ENCODE measurements at places on chromosomes 3 and 15.

DNA sequence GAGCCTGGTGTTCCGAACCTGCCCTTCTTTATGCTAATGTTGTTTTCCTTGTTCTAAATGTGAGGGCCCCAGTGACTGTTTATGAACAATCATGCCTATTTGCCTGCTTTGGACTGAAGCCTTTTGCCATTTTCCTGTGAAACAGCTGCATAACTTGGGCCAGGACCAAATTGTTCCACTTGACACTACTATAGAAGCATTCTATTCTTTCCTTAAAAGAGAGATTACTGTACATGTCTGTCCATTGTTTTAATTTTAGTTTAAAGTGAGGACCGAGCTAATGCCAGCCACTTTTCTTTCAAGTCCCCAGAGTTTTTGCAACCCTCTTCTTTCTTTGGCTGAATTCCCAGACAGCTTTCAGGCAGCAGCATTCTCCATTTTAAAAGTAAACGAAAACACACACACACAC, 980.3 kb downstream of the CADM2 start:
- DNase-seq = no peak

DNA sequence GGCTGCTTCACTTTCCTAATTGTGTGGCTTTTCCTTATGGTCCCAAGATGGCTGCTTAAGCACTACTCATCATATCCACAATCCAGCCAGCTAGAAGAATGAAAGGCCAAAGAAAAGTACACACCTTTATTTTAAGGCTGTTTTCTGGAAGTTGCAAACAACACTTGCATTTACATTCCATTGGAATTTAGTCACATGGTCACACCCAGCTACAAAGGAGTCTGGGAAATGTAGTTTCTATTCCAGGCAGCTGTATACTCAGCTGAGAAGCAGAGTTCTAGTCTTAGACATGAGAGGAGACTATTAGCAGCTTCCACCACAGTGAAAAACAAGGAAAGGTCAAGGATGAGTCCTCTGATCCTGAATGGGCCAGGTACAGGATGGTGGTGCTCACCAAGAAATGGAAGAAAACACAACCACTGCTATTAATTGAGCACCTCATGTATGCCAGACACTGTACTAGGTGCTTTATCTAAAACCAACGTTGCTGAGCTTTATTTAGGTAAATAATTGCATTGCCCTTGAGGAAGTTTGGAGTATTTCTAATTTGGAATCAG, 28.0 kb upstream of the ATG7 start:
- DNase-seq = no peak

DNA sequence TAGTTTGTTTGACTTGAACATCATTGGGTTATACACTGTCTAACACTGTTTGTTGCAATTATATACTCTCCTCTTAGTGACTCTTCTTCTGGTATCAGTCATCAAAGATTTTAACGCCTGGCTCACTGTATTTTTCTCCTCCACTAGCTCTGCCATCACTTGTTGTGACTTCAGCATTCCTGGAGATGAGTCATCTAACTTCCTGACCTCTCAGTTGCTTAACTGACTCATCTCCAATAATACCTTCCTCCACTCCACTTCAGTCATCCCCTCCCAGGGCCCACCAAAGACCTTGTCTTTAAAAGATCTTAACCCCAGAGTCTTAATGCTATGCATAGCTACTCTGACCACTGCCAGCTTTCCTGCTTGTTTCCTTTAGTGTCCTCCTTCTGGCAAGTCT, 28.6 kb upstream of the CLSTN2 start:
- peak; percentile 90 for DNase-seq

GRCh38 chr3:172132159-172132586, 92.8 kb downstream of the FNDC3B start:
- DNase-seq = no peak

- DNase-seq = no peak
Observed at GRCh38 chr3:32140943-32141342, 34.5 kb downstream of the GPD1L start.

- no peak for DNase-seq
Observed at GRCh38 chr3:44090036-44090435, 151.7 kb upstream of the TOPAZ1 start.

- peak; percentile 69 for DNase-seq
Observed at GRCh38 chr3:96813820-96814650, at the start of gene EPHA6. Gene EPHA6, plus strand, starts transcription at chr3:96814594.

- DNase-seq = no peak
Observed at GRCh38 chr15:25486051-25486450, 47.2 kb upstream of the UBE3A start.

GRCh38 chr15:51186181-51186705, 91.5 kb upstream of the TNFAIP8L3 start:
- no peak for DNase-seq

GRCh38 chr15:84398763-84399701, 163.5 kb downstream of the GOLGA6L4 start:
- no peak for DNase-seq

GRCh38 chr3:176247191-176247590, 950.1 kb downstream of the TBL1XR1 start:
- DNase-seq = no peak

- no peak for DNase-seq
Observed at GRCh38 chr3:110656394-110657025, 415.1 kb upstream of the NECTIN3 start.

GRCh38 chr3:8460050-8460708, 41.4 kb upstream of the LMCD1 start:
- DNase-seq = no peak

DNA sequence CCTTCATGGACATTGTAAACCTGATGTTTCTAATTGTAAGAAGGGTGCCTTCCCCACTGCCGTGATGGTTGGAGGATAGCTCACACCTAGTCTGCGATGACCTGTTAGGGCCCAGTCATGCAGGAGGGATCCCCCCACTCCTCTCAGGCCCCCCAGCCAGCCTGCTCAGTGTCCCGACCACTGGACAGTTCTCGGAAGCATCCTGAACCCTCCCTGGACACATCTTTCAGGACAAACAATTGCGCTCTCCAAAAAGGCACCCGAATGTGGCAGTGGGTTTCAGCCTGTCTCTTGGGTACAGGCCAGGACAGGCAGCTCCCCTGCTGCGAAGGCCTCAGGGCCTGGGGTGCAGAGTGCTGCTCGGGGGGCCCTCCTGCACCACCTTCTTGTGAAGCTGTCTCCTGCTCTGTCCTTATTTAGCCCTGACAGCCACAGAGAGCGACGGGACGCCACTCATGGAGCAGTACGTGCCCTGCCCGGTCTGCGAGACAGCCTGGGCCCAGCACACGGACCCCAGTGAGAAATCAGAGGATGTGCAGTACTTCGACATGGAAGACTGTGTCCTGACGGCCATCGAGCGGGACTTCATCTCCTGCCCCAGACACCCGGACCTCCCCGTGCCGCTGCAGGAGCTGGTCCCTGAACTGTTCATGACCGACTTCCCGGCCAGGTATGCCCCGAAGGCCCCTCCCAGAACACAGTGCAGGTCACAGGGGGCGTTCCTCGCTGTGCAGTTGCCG, 132.3 kb downstream of the LRRK1 start:
- no peak for DNase-seq

DNA sequence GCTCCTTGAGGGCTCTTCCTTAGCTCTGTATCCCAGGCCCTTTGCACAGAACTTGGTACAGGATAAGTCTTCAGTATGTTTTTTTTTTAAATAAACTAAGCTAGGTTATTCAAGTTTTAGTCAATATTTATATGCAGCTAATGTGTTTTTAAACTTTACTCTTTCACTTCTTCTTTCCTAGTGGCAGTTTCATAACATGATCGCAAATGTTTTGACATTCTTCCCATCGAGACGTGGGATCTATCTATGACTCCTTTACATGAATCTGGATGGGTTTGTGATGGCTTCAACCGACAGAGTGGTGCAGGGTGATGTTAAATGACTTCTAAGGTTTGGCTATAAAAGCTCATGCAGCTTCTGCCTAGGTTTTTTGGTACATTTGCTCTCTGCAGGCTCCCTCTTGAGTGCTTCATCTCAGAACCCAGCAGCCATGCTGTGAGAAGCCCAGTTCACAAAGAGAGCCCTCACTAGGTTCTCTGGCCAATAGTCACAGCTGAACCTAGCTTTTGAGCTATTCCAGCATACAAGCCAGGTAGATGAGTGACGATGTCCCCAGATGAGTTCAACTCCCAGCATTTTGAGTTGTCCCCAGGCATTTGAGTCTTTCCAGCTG, 13.5 kb upstream of the MECOM start:
- no peak for DNase-seq

GRCh38 chr3:47949979-47950378, 66.2 kb downstream of the MAP4 start:
- DNase-seq = no peak

- no peak for DNase-seq
Observed at GRCh38 chr3:28171962-28172361, 69.5 kb upstream of the CMC1 start.

- peak; percentile 22 for DNase-seq
Observed at GRCh38 chr15:80978685-80979329, 10.8 kb downstream of the MESD start.

- no peak for DNase-seq
Observed at GRCh38 chr15:49079340-49080039, 33.2 kb upstream of the SECISBP2L start.

DNA sequence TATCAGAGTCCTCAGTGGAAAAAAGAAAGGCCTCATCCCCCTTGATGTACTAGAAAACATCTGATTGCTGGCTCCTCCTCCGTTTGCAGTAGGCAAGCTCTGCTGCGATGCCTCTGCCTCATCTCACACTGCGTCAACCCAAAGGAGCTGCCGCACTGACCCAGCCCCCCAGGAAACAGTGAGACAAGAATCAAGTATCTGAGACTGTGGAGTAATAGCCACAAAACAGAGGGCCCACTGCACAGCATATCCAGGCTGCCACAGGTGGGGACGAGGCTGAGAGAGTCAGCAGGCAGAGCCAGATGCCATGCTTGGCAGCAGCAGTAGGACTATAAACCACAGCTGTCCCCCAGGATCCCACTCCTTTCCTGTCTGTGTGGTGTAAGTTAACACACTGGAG, 165.9 kb downstream of the STAC start:
- DNase-seq = no peak

DNA sequence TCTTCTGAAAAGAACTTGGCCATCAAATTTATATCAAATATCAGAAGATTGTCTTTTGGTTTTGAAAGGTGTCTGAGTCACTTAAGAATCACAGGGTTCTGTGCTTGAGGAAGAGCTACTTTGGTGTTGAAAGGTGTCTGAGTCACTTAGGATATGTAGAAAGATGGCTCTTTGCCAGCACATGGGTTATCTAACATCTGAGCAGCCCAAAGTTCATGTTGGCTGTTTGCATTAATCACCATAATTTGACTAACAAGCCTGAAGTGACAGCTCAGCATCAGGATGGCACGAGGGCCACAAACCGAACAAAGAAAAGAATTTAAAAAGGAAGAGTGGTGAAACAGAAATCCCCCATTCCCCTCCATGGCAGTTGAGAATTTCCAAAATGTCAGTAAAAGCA, 190.5 kb upstream of the CMC1 start:
- peak; percentile 47 for DNase-seq

DNA sequence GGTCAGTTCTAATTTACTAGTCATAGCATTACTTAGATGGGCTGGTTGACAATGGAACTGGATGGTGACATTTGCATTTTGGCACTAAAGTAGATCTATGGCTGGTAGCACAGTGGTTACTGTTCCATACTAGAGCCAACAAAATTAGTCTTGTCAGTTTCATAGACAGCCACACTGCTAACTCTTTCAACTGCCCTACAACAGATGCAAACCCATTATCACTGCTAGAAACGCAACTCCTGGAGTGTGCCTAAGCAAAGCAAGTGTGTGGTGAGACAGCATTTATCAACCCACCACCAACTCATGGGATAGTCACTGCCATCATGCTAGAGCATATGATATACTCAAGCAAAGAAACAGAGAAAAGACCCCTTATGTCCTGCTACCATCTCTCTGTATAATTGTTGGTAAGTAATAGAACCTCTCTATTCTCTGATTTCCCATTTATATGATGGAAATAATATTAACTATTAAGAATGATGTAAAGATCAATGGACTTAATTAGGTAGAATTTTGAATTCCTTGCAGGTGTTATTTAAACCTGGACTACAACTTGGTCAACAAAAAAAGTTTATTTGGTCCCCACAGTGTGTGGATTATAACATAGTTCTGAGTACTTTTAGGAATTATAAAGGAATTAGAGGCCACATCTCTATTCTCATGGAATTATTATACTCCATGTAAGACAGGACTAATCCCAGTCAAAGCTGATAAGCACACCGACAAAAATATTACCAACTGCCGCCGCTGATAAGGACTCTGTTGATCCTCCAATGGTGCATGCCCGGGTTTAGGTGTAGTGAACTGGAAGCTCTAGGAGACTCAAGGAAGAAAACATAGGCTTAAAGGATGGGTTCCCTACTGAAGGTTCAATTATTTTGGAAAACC, 19.9 kb upstream of the ABHD5 start:
- no peak for DNase-seq
